NCI-H2171 (cell line): ENCODE measurements at places on chromosomes 2 and 18.

- no peak for DNase-seq
These were observed 69.9 kb downstream of the WDR7 start for GRCh38 chr18:56721031-56721430.

GRCh38 chr2:56448403-56449001, 264.7 kb downstream of the CCDC85A start:
- DNase-seq: no peak

DNA sequence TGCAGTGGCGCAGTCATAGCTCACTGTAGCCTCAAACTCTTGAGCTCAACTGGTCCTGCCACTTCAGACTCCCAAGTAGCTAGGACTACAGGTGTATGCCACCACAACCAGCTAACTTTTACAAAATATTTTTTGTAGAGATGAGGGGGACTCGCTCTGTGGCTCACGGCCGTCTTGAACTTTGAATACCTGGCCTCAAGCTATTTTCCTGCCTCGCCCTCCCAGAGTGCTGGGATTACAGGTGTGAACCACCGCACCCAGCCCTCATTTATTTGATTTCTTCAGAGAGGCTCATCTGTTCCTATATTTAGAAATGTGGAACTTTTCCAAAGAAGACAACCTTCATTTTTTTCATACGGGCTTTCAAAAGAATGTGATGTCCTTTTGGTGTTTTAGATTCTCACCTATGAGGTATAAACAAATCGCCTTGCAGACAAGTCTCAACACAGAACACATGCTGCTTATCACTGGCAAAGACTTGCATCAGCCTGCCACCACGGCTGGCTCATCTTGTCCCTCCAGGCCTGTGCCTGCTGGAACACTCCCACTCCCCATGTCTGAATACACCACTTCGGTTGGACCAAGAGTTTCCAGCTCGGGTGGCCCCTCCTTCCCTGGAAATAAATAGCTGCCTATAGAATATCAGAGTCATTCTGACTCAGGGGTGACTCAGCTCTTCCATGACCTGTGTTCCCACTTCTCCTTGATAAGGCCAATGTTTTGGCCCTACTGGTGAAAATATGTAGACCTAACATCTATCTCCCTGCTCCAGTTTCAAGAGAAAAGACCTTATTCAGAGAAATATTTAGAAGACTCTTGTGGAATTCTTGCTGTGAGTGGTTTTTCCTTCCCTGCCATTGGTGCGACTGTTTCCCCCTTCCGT, 202.6 kb downstream of the TGIF1 start:
- DNase-seq: peak; percentile 33

- no peak for DNase-seq
These were observed 16.7 kb downstream of the ZNF638 start for GRCh38 chr2:71348302-71348701.

GRCh38 chr2:18918280-18918679, 328.9 kb upstream of the NT5C1B start:
- peak; percentile 9 for DNase-seq

DNA sequence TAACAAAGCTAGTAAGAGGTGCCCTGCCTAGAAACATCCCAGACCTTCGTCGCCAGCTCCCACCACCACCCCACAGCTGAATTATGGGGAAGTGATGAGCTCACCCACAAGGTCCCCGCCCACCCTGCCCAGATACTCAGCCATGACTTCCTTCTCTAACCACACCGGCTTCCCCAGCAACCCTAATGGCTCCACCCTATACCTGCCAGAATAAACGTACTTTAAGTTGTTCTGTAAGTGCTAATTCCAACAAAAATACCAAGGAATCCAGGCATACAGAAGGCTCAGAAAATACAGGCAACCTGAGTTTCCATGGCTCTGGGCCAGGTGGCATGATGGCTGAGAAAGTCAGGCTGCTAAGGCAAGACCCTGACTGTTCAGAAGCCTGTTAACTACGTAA, 39.1 kb downstream of the TMEM163 start:
- DNase-seq: no peak

GRCh38 chr2:53317861-53318260, 449.7 kb upstream of the CHAC2 start:
- no peak for DNase-seq

- DNase-seq: no peak
These were observed 748 bp downstream of the TWIST2 start for GRCh38 chr2:238848691-238848975.
